Stimulated activated CD8-positive, alpha-beta memory T cell treated with anti-CD3 and anti-CD28 coated beads, Interleukin-7, amount 100 ng/mL, for 1 hour (primary cell): ENCODE measurements at places on chromosomes 4 and X.
A peak's percentile ranks its signal among the peaks of the same experiment; 100 is the strongest.

DNA sequence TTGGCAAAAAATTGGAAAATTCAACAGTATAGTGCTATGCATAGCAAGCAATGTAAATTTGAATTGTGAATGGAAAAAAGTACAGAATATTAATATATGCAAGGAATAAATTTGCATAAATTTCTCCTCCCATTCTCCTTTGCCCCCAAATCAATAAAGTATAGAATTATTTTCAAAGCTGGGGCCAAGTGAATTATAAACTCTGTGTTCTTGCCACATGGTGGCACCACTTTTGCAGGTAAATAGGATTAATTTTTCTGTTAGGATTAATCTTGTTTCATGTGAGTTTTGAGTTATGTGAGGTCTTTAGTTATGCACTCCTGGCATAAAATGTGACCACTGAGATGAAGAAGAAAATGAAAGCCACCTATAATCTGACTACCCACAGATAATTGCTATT, 19.9 kb downstream of the COPS4 start:
- DNase-seq, result no peak

- DNase-seq, result no peak
Observed at GRCh38 chrX:133475521-133475920, 60.2 kb upstream of the GPC4 start.

- DNase-seq, result no peak
Observed at GRCh38 chrX:39165185-39165584, 363.9 kb downstream of the MID1IP1 start.

- no peak for DNase-seq
Observed at GRCh38 chr4:10625131-10625530, 59.4 kb downstream of the CLNK start.

DNA sequence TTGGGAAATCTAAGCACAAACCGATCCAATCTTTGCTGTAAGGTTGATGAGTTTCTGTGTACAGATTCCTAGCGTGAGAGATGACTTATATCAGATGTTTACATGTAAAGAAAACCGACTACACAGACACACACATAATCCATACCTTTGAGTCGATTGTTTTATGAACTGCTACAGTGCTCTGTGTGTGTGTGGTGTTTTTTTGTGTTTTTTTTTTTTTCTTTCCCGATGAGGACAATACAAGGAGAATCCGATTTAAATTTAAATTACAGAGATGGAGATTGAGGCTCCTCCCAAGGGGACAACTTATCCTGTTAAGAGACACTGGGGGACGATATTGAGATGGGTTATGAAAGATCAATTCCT, 461 bp upstream of the SLC9A6 start:
- no peak for DNase-seq

GRCh38 chr4:149247164-149247563, 568.5 kb downstream of the IQCM start:
- DNase-seq, result no peak

DNA sequence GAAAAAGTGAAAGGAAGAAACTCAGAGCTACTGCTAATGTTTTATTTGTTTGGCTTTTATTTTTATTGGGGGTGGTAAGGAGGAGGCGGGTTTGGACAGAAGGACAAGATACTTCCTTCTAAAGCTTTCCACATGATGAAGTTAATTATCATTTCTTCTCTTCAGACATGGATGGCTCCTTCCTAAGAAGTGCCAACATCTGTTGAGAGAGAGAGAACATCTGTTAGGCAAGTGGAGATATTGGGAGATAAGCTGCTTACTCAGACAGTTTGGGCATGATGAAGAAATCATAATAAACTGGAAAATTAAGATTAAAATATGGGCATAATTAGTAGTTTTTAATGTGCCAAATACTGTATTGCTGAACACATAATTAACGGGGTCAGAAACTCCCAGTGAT, 535.7 kb upstream of the INTU start:
- DNase-seq, result no peak

GRCh38 chr4:138542191-138542776, 300.1 kb upstream of the SLC7A11 start:
- DNase-seq, result no peak

DNA sequence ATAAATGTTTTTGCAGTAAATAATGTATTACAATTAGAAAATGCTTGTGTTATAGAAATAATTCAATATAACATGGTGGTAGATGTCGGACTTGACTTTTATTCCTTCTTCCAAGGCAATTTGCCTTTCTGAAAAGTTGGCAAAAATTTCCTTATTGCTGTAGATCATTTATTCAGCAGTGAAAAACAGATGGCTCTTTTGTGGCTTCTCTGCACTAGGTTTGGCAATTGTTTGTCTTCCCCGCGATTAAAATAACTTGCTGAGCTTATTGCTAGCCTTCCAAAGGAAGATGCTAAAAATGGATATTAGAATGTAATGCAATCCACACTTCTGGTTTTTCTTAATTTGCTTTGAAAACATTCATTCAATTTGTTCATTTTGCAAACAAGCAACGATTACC, 1977.9 kb upstream of the ADGRL3 start:
- DNase-seq, result no peak

GRCh38 chrX:119565107-119565663, at the start of gene STEEP1:
Gene STEEP1, minus strand, starts transcription at chrX:119565409. Its CDS starts 54 bp downstream, at chrX:119565355.
- peak; percentile 68 for DNase-seq

DNA sequence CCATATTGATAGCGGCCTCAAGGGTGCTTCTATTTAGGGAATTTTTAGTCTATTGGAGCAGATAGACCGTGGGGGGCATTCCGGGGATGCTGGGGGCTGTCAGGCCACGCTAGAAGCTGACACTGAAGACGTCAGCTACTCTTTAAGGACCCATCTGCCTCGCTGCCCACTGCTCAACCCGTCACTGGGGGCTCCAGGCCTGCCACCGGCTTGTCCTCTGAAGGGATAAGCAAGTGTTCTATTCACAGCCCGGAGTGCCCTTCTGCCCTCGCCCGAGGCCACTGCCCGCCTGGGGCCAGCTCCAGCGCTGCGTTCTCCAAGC, 679 bp upstream of the MSL3 start:
- no peak for DNase-seq

GRCh38 chr4:99405433-99406115, 29.6 kb downstream of the ADH7 start:
- DNase-seq, result peak; percentile 4

DNA sequence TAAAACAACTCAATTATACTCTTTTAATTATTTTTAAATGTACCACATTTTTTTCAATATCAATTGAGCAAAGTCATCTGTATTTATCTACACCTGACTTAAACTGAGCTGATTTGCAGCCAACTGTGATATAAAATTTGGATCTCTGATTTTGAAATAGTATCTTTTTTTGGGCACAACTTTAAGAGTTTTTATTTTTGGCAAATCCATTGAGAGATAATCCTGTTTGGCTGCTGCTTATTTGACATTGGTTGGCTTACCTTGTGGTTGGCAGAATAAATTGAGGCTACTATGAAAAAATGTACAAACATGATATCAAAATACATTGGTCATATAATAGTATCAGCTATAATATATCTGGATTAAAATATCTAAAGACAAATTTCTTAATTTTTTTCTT, 656.0 kb upstream of the NDST4 start:
- no peak for DNase-seq

GRCh38 chrX:14508025-14508690, 21.2 kb upstream of the GLRA2 start:
- no peak for DNase-seq

- DNase-seq, result no peak
Observed at GRCh38 chrX:23752740-23753415, 9.8 kb upstream of the ACOT9 start.

GRCh38 chrX:153635388-153635787, 11.6 kb upstream of the DUSP9 start:
- DNase-seq, result no peak
